Stromal cell of bone marrow (primary cell): ENCODE measurements at places on chromosomes 2 and 18.

DNA sequence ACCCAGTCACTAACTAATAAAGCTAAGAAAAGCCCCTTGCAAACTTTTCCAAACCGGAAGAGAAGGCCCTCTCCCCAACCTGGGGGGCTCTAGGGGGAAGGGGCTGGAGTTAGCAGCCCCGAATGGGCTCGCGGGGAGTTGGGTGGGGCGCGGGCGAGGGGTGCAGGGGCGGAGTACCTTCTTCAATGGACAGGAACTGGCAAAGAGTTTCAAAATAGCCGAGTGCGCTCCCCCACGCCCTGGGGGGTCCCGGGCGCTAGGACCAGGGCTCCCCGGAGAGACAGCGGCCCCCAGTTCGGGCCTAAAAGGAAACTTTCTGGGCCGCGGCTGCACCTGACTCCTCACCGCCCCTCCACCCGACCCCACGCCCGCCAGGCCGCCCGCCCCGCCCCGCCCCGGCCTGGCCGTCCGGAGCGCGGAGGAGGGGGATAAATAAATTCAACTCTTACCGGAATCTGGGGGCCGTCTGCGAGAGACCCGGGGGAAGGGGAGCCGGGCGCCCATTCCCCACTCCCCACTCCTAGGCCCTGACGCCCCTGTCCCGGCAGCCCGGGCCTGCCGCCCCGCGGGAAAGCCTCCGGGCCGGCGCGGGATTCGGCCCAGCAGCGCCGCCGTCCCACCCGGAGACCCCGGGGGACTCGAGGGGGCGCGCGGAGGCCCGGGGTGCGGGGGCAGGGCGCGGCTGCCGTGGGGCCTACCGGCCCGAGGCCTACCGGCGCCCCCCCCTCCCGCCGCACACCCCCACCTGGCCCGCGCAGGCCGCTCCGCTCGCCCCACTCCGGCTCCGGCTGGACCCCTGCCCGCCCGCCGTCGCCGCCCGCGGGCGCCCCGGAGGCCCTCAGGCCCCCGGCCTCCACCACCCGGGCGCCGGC lies 868 bp downstream of the INO80D start:
- no peak for DNase-seq

- DNase-seq: no peak
Observed at GRCh38 chr2:180519276-180519675, 461.1 kb upstream of the UBE2E3 start.

DNA sequence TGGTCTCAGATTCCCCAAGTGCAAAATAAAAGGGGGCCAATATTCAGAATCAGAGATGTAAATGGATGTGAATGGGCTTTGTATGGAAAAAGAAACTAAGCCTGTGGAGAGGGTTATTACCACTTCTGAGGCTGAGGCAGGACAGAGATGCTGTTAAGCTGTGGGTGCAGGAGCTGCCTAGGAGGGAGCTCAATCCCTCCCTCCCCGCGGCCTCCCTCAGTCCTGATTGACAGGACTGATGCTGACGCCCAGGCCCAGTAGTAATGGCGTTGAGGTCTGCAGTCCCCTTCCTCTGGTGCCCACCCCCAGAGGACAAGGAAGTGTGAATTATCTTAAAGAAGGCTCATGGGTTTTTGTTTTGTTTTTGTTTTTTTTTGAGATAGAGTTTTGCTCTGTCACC lies 40.4 kb downstream of the PSD4 start:
- DNase-seq: no peak

DNA sequence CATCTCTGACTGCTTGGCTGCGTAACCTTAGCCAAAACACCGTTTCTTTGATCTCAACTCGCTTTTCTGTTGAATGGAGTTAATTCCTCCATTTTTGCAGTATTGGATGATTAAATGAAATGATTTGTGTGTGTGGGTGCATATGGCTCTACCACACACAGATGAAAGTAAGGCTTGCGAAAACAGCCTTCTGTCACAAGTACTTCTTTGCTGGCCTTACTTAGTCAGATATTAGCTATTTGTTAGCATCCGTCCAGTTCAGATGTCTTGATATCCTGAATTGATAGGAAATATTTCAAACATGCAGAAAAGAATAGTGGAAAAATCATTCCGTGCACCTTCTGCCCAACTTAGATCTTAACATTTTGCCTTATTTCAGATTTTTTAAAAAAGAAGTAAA lies 21.8 kb downstream of the NCOA1 start:
- DNase-seq: no peak

DNA sequence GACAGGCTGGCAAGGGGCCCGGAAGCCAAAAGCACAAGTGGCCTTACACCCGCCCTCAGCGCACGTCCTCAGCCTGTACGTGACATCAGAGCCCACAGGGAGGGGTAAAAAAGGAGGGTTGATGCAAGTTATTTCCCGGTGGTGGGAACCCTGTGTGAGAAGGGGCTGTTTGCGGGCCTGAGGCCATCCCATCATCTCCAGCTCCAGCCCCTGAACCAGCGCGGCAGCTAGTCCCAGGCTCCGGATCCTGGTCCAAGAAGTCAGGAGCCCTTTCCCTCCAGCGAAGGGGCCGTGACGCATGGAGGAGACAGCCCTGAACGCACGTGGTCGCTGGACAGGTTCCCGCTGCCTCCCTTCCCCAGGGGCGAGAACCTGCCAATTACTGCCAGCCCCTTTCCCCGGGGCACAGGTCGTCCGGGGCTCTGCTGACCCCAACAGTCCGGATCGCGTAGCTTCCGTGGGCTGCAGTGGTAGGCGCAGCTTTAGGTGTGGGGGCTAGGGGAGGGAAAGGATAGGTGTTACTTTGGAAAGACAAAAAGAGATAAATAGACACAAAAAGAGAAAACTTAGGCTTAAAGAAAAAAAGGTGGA lies 1.3 kb upstream of the LRP2 start:
- DNase-seq: no peak

DNA sequence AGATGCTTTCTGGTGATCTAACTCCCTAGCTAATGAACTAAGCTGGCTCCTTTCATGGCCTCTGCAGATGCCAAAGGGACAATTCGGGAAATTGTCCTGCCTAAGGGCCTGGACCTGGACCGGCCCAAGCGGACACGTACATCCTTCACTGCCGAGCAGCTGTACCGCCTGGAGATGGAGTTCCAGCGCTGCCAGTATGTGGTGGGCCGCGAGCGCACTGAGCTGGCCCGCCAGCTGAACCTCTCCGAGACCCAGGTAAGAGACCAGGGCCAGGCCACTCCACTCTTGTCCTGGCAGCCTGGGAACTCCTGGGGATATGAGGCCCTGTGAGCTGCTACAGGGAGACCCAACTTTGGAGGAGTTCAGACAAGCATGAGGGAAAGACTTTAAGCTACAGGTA lies 14.7 kb upstream of the ATP6V1B1 start:
- DNase-seq: no peak

GRCh38 chr2:146624430-146625160 lies 1220.2 kb upstream of the ACVR2A start:
- DNase-seq: no peak

- no peak for DNase-seq
Observed at GRCh38 chr2:239259173-239259572, 141.6 kb downstream of the HDAC4 start.

GRCh38 chr18:76584414-76585310 lies 89.6 kb upstream of the ZNF516 start:
- DNase-seq: no peak

DNA sequence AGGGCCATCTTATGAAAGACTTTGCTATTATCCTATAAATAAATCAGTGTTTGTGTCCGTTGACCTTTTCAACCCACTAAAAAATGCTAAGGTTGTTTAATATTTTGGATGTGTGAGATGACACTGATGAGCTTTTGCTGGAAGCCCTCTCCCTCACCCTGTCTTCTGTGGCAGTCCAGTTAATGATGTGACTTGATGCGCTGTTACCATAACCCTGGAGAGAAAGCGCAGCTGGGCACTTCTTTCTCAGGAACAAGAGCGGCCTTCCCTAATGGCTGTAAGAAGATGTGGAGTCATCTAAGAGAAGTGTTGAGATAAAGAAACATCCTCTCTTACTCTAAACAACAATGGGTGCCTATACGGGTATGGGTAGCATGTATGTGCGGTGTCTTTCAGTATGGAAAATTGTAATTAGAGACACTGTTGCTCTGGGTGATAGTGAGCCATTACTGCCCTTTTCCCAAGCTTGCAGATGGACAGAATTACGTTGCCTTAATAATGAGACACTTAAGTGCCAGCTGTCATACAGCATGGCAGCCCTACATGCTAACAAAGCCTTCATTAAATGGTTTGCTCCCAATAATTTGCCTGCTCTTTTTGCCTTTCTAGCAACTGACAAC lies 165.6 kb upstream of the NABP1 start:
- DNase-seq: no peak

GRCh38 chr2:929925-930324 lies 20.7 kb upstream of the SNTG2 start:
- no peak for DNase-seq

DNA sequence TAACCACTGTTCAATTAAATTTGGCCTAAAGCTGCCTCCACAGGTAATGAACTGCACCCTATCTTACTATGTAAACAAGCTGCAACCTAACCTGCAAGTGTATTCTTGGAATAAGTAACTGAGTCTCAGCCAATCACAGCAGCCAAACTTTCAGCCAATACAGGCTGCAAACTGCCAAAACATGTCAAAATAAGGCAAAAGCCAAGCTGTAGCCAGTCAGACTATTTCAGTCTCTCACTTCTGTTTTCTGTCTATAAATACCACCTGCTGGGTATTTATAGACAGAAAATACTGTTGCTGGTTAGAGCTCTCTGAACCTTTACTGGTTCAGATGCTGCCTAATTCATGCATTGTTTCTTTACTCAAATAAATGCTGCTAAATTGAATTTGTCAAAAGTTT lies 14.3 kb downstream of the C2orf76 start:
- no peak for DNase-seq

DNA sequence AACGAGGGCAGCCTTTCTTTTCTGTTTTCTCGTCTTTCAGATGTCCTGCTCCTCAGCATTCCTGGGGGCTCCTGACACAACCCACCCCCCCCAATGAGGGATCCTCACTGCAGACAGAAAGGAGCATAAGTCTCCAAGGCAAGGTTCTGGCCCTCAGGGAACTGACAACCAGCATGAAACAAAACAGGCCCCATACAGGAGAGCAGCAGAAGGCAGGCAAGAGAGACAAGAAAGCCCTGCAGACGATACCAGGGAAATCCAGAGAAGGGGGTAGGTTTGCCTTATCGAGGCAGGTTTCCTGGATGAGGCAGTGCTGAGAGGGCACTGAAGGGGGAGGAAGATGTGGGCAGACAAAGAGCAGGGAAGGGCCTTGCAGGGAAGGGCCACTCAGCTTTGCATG lies 103.9 kb upstream of the EPAS1 start:
- DNase-seq: no peak

DNA sequence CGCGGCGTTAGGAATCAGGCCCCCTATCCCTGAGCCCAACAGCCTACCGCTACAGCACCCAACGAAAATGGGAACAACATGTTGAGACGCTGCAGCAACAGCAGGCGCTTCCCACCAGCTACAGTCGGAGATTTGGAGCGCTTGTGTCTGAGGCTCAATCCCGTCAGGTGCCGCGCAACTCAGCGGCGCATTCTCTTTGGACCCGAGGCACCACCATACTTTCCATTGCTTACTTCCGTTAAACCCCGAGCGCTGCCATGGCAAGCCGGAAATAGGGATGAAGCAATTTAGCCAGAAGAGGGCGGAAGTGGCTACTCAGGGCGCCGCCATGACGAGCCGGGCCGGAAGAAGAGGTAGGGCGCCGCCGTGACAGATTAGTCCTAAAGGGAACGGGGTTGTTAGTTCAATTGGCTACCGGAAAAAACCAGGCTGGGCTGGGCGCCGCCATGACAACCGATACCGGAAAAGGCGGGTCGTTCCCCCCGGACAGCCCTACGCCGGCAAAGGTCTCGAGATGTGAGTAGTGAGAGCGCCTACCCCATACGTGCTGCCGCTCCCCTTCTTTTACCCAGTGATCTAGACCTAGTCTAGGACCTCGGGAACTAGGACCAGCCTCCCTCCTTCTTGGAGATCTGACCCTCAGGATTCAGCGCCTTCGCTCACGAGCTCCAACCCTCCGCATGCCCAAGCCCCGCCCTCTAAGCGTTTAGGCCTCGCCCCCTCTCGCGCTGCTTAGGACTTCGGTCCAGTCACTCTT lies at the start of gene CHCHD5:
CHCHD5 (plus strand) TSS at position 476 of the 757 bp plus-strand sequence; CDS start at position 515, 39 bp downstream.
- peak; percentile 96 for DNase-seq

GRCh38 chr2:26605999-26606846 lies 34.9 kb downstream of the CIB4 start:
- DNase-seq: no peak

GRCh38 chr18:48573632-48574283 lies 34.9 kb downstream of the CTIF start:
- no peak for DNase-seq

DNA sequence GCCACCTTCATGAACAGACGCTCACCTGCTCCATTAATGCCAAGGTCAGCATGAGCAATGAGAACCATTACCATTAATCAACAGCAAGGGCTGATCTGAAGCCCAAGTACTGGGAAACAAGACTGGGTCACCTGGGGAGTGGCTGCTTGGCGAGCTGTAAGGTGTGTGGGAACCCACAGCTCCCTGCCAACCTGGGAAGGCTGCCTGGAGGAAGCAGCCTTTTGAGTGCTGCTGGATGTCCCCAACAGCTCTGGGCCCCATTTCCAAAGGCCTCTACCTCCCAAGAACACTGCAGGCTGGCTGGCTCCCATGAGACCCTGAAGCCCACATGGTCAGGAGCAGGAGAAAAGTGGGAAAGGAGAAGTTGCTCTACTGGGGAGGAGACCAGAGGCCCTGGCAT lies 62.1 kb downstream of the CYP26B1 start:
- no peak for DNase-seq

DNA sequence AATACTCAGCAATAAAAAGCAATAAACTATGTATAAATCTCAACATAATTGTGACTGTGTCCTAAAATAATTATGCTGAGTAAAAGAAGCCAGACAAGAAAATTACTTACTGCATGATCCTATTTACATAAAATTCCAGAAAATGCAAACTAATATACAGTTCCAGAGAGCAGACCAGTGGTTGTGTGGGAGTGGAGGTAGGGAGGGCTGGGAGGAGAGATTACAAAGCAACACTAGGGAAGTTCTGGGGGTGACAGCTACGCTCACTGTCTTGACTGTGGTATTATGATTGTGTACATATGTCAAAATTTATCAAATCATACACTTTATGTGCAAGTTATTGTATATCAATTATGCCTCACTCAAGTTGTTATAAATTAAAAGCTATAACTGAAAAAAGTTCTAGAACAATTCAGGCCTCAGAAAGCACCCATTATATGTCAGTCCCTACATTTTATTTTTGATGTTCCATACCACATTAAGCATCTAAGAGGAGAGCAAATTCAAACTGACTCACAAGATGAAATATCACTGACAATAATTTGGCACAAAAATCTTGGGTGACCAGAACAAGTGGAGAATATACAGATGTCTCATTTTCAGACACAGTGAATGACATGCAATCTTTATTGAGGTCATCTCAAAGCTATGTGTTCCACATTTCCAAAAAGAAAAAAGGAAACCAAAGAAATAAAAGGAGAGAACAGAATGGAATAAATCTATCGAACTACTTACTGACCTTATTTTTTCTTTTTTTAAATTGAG lies 85.1 kb downstream of the ANTXR1 start:
- DNase-seq: no peak

GRCh38 chr2:53813151-53813550 lies 26.3 kb downstream of the ERLEC1 start:
- DNase-seq: no peak
